ENCODE measurements at places on chromosomes 12 and 14.

DNA sequence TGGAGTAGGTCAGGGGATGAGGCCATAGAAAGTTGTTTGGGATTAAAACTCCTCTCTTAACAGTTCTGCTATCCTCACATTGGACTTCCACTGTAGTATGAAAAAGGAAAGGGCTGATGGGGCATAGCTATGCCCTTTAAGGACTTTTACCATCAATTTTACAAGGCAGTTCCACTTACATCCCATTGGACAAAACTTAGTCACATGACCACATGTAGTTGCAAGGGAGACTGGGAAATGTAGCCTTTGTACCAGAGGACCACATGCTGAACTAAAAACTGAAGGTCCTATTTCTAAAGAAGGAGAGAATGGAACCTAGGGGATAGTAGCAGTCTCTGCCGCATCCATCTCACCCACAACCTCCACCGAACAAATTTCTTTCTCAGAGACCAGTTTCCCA, 6.8 kb upstream of the SLC5A8 start:
- no peak for DNase-seq

DNA sequence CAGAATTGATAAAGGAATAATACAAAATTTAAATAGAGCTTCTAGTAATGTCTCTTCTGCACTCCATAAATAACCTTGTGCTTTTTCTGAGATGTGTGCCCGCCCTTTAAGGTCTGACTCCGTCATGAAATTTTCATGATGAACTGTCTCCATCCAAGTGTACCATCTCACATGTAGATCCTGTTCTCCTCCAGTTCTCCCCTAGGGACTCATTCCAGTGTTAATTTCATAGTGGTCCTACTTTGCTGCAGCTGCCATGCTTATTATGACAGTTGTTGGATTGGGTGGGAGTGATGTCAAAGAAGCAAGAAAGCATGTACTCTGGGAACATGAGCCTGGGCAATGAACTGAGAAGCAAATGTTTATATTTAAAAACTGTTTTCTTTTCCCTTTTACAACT, 442.5 kb upstream of the PDE3A start:
- no peak for DNase-seq

GRCh38 chr12:28759333-28759732, 389.7 kb upstream of the FAR2 start:
- no peak for DNase-seq

GRCh38 chr14:78834766-78835451, 664.7 kb downstream of the NRXN3 start:
- DNase-seq = no peak

DNA sequence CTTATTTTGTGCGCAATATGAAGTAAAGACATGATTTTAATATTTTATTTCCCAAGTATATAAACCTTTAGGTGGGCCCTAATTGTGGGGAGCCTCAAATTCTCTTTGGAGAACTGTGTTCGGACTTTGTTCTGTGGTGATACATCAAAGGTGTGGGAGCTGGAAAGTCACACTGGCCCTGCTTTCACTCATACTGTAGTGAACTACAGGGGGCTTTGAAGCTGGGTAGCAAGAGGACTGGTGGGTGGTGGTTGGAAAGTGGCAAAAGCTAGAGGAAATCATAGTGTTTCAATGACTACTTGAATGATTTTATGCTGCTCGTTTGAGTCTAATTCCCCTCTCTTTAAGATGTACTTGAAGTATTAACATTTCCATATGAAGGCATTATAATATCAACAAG, 13.2 kb downstream of the TTC6 start:
- no peak for DNase-seq

GRCh38 chr12:121300083-121300819, 3.7 kb upstream of the CAMKK2 start:
- no peak for DNase-seq

GRCh38 chr12:50055831-50056638, 1.4 kb upstream of the ASIC1 start:
- peak; percentile 72 for DNase-seq

DNA sequence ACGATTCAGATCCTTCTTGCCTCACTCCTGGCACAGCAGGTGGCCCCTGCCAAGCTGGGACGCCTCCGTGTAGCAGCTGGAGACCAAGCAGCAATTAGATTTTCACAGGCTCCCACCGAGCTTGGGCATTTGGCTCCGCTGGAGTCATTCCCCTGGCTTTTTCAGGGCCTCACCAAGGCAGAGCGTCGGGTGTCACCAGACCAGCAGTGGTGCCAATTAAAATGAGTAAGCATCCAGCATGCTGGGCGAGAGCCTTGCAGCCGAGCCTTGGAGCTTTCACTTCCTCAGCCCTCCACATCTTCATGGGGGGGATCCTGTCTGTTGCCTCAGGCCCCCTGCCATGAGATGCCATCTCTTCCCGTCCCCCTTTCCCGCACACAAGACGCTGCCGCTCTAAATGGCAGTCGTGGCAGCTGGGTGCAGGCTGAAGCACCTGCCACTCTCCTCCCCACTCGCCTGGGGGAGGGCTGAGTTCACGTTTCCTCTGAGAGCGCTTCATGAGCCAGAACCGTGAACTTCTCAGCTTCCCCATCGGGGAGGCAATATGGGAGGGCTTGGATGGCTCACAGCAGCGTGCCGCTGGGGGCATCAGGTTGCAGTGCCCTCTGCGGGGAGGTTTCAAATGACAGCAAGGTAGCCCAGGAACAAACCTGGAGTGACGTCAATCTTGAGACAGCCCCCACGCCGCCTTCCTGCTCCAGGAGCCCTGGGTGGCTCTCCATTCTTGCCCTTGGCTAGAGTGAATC, 11.7 kb downstream of the TPCN1 start:
- peak; percentile 67 for DNase-seq

GRCh38 chr12:2335513-2335912, 282.7 kb downstream of the CACNA1C start:
- DNase-seq = peak; percentile 52

DNA sequence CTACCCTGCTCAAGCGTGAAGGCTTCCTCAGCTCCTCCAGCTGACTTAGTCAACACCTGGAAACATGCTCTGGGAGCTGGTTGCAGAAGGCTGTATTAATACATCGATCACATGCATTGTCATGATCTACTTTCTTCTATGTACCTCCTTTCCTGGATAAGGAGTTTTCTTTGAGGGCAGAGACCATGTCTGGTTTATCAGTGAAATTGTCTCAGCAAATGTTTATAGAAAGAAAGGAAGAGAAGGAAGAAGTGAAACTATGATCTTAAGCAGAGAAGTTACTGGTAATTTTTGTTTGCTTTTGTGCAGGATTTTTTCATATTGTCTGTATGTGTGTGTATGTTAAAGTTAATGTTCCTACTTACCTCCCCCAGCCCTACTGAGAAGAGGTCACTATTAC, 4.5 kb downstream of the DYRK4 start:
- DNase-seq = no peak

GRCh38 chr12:27973487-27973890, 956 bp upstream of the PTHLH start:
- DNase-seq = no peak

GRCh38 chr12:105977236-105977635, 161.5 kb downstream of the NUAK1 start:
- DNase-seq = no peak

DNA sequence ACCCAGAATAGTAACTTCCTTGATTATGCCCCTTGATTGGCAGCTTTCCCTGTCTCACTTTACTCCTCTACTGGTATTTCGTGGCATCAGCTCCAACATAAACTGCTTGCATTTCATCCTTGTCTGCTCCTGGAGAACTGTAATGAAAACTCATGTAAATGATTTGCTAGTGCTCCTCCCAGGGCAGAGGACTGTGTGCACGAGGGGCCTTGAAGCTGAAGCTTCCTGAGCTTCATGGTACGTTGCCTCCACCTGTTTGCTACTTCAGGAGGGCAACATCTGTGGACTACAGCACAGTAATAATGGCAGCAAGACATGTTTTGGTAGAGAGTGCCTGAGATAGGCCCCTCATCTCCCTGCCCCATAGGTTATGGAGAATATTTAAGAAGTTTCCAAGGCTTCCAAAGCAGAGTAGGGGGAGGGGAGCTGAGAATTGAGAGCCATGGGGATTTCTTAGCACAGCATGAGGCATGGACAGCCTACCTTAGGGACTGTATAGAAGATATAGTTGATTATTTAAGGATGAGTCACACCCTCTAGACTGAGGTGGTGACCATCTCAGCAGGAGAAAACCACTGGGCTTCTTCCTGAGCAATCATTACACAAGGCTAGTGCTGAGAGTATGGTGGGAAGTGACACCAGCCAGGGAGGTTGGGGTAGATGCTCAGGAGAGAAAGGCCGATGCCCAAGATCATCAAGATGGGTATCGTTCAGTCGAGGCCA, 29.5 kb downstream of the CCDC198 start:
- no peak for DNase-seq

GRCh38 chr12:121796855-121797751, 3.6 kb upstream of the RHOF start:
- peak; percentile 88 for DNase-seq

DNA sequence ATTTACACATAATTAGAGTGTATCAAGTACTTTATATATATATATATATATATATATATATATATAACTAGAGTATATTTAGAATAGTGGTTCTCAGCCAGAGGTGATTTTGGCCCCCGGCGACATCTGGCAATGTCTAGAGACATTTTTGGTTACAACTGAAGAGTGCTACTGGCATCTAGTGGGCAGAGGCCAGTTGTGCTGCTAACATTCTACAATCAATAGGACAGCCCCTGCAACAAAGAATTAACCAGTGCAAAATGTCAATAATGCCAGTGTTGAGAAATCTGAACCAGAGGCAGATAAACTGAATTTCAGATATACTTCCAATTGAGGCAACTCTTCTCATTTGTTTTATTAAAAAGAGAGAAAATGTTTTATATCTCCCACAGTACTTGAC, 8.9 kb downstream of the GTF2A1 start:
- DNase-seq = peak; percentile 3

- peak; percentile 45 for DNase-seq
Observed at GRCh38 chr12:55019784-55020183, at the start of gene NEUROD4. Gene NEUROD4 (plus strand): TSS chr12:55019974. CDS start chr12:55026440, 6,466 bp downstream.

DNA sequence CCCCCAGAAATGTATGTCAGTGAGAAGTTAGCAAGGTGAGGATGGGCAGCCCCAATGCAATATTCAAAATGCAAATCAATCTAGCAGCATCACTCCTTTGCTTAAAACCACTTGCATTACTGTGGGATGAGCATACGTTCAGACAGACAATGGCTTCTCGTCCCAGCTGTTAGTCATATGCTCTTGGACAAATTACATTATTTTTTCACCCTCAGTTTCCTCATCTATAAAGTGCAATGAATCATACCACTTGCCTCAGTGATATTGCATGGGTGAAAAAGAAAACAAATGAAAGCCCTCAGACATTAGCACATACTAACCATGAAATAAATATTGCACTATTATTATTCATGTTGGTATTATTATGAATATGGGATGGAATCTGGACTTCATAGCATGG, 132.3 kb downstream of the C12orf75 start:
- peak; percentile 27 for DNase-seq

DNA sequence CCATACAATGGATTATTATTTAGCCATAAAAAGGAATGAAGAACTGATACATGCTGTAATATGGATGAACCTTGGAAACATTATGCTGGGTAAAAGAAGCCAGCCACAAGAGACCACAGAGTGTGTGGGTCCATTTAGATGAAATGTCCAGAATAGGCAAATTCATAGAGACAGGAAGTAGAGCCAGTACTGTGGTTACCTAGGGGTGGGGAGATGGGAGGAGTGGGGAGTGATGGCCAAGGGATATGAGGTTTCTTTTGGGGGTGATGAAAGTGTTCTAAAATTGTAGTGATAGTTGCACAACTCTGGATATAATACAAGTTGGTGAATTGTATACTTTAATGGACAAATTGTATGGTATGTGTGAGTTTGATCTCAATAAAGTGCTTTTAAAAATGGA, 18.6 kb downstream of the JDP2 start:
- DNase-seq = no peak

- DNase-seq = no peak
Observed at GRCh38 chr12:131327521-131328488, 374.1 kb downstream of the ADGRD1 start.

DNA sequence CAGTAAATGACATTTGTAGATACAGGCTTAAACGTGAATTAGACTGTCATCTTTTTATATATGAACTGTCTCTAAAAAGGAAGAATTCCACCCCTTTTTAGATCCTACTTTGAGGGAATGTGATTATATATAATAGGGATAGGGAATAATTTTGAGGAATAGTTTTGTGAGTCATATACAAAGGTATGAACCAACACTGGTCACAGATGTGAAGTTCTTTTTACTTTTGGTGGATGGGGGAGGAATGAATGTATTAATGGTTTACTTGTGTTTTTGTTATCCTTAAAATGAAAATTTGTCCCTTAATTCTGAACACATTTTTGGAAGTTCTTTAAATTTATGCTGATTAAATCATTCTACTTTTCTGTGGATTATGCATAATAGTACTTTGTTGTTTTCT, 30.4 kb downstream of the FRS2 start:
- peak; percentile 41 for DNase-seq

DNA sequence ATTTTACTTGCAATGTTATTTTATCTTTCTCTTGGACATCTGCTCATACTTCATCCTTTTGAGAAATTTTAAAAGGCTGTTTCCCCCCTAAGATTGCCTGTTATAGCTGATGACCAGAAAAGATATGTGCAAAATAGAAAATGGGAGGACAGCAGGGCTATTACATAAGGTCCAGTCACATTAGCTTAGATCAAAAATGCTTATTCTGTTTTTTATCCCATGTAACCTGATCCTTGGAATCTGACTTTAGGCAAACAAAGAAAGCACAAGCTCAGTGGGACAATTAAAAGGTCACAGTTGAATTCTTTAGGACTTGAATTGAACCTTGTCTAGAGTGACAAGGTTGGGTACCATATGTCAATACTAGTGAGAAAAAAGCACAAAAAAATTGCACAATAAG, 65.1 kb upstream of the TRHDE start:
- DNase-seq = no peak

DNA sequence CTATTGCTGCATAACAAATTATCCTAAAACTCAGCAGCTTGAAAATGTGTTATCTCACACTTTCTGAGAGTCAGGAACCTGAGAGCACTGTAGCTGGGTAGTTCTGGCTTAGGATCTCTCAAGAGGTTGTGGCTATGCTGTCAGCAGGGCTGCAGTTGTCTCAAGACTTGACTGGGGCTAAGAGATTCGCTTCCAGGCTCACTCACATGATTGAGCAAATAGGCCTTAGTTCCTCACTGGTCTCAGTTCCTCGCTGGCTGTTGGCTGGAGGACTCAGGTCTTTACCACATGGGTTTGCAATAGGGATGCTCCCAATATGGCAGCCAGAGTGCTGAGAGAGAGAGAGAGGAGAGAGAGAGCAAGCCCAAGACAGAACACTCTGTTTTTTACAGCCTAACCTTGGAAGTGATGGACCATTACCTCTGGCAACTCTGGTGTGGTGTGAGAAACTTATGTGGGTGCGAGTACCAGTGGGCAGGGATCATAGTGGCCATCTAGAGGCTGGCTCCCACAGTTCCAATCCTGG, 15.9 kb upstream of the DHRS2 start:
- DNase-seq = no peak

DNA sequence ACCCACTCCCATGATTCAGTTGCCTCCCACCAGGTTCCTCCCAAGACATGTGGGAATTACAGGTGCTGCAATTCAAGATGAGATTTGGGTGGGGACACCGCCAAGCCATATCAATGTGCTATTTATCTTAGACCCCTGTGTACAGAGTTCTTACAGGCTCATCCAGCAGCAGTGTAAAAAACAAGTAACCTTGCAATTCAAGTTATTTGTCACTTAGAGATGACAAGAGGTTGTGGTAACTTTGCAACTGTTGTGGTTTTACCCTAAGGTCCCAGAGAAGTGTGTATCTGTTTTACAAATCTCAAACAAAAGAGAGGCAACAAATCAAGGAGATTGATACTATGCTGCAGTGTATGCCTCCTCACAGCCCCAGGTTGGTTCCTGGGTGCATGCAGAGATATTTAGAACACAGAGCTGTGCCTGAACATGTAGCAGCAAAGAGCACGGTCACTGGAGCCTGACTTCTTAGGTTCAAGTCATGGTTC, 11.5 kb upstream of the HELB start:
- DNase-seq = no peak
